NCI-H774 (cell line): ENCODE measurements at places on chromosomes 7 and 10.

- no peak for DNase-seq
Observed at GRCh38 chr10:3692387-3692999, 92.5 kb downstream of the KLF6 start.

- DNase-seq, result no peak
Observed at GRCh38 chr7:52689912-52690311, 345.5 kb upstream of the POM121L12 start.

- no peak for DNase-seq
Observed at GRCh38 chr7:28767356-28767755, 190.8 kb downstream of the TRIL start.

DNA sequence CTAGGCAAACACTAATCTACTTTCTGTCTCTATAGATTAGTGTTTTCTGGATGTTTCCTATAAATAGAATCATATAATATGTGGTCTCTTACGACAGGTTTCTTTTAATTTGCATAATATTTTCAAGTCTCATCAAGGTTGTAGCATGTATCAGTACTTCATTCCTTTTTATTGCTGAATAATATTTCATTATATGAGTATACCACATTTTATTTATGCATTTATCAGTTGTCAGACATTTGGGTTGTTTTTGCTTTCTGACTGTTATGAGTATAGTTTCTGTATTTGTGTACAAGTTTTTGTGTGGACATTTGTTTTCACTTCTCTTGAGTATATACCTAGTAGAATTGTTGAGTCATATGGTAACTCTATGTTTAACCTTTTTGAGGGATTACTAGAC, 48.2 kb downstream of the SHOC2 start:
- DNase-seq, result no peak

- DNase-seq, result no peak
Observed at GRCh38 chr7:88401009-88401623, 94.4 kb upstream of the STEAP4 start.

- no peak for DNase-seq
Observed at GRCh38 chr10:24465124-24465874, 256.4 kb downstream of the KIAA1217 start.

DNA sequence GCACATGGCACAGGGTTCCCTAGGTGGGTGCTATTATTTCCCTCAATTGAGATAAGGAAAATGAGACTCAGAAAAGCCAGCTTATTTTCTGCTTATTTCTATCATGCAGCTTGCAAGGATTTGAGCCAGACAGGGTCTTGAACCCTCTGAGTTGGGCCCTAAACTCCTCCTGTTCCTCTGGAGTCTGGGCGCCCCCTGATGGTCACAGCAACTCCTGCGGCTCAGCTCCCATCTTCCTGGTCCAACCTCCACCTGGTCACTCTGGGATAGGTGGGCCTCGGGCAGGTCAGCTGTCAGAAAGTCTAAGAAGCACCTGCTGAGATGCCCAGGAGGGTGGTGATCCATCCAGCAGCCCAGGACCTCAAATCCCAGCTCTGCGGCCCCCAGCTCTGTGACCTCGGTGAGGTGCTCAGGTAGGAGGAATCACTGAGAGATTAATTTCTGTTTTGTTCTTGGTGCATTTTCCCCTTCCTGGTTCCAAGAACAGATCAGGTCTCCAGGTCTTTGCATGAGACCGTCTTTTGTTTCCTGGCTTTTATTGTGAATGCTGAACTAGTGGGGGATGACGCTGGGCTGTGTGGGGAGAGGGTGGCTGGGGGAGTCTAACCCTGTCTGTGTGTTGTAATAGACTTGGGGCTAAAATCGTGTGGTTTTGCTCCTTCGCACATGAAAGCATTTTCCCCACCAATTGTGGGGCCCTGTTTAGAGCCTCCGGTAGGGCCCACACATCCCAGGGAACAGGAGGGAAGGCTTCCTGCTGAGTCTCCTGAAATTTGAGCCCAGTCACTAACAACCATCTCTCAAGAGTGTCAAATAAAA, 32.8 kb downstream of the TMEM130 start:
- peak; percentile 31 for DNase-seq

DNA sequence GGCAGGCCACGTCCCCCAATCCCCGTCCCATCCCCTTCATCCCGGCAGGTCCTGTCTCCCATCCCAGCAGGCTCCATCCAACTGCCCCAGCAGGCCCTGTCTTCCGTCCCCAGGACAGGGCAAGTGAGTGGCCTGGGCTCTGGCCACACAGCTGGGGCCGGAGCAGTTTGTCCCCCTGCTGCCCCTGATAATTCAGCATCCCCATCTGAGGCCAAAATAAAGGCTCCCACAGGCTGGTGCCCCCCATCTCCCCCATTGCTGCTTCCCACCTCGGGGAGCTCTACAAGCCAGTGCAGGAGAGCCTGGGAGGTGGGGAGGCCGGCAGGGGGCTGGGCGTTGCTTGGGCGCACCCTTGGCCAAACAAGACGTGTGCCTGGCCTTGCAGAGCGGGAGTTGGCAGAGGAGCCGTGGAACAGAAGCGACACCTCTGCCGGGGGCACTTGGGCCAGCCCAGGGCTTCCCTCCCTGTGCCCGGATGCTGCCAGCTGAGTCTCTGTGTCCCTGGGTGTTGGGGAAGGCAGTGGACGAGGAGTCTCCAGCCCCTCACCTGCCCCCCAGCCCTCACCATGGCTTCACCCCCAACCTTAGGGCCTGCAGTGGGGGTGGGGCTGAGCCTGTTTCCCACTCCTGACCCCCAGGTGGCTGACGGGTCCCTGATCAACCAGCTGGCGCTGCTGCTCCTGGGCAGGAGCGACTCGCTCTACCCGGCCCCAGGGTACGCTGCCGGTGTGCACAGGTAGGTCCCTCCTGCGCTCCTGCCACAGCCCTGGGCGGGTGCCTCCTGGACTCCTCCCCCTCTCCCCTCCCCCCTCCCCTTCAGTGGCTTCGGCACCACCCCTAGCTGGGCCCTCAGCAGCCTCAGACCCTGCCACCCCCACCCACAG, 14.0 kb downstream of the AP5Z1 start:
- no peak for DNase-seq

GRCh38 chr7:100493476-100494264, 9.9 kb downstream of the NYAP1 start:
- no peak for DNase-seq

- DNase-seq, result no peak
Observed at GRCh38 chr10:34193931-34194626, 621.0 kb downstream of the PARD3 start.

GRCh38 chr7:41874201-41874785, 171.4 kb upstream of the INHBA start:
- DNase-seq, result no peak

GRCh38 chr10:52923520-52923919, 150.9 kb upstream of the MBL2 start:
- DNase-seq, result no peak

- no peak for DNase-seq
Observed at GRCh38 chr10:49419005-49419404, 23.1 kb upstream of the DRGX start.

GRCh38 chr7:516606-517456, 2.8 kb downstream of the PDGFA start:
- no peak for DNase-seq

DNA sequence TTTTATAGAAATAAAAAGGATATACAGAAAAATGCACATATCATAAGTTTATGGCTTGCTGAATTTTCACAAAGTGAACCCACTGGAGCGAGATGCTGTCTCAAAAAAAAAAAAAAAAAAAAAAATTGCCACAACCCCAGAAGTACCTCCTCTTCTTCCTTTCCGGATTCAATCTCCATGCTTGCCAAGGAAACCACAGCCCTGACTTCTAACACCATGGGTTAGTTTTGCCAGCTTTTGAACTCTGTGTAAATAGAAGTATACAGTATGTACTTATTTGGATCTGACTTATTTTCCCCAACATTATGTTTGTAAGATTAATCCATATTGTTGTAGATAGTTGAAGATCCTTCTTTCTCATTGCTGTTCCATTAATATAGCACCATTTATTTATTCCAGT, 40.0 kb downstream of the FANK1 start:
- no peak for DNase-seq

- no peak for DNase-seq
Observed at GRCh38 chr10:74292871-74293427, 141.9 kb downstream of the ADK start.

- DNase-seq, result no peak
Observed at GRCh38 chr7:143013893-143014292, 13.0 kb downstream of the OR9A2 start.

DNA sequence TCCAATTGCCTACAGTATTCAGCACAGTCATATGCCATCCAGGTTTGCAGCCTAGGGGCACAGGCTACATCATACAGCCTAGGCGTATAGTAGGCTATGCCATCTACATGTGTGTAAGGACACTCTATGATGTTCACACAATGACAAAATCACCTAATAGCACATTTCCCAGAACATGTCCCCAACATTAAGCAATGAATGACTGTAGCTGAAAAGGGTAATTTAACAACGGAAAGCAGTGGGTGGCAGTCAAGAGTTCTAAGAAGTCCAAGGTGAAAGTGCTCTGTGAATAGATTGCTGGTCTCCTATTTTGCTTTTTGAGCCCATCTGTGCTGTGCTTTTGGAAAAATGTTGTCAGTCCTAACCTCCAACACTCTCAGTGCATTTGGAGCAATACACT, 162.6 kb downstream of the KLF6 start:
- DNase-seq, result no peak

GRCh38 chr10:93755443-93756116, 2.2 kb upstream of the LGI1 start:
- no peak for DNase-seq

DNA sequence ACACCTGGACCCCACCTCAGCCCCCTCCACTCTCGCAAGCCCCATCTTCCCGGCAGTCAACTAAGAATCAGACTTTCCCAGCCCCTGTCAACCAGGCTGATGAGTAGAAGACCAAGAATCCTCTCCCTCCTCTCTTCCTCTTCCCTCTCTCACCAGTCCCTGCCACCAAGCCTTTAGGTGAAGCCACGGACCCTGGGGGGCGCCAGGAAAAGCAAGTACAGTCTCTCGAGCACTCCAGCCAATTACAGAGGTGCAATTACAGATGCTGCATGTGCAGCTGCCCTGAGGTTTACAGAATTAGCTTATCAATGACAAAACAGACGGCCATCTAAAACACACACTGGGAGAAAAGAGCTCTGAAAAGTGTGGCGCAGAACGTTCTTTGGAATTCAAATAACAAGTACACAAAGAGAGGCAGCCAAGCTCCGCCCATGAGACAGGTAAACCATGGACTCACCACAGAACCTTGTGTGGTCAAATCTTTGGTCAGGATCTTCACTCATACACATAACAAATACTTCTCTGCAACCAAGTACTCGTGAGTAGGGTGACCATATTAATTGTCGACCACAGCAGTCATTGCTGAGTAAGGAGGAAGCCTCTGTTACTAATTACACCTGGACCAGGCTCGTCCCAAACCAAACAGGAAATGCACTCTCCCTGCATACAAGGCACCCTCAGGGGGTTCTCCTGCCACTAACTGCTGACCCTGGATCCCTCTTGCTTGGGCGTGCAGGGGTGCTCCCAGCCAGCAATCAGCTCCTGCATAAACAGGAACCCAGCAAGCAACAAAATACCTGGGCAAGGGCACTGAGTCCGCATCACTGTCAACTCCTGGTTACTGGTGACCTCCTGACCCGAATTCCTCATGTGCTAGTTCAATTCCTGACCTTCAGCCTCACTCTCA, 189.2 kb downstream of the FAM107B start:
- DNase-seq, result no peak

DNA sequence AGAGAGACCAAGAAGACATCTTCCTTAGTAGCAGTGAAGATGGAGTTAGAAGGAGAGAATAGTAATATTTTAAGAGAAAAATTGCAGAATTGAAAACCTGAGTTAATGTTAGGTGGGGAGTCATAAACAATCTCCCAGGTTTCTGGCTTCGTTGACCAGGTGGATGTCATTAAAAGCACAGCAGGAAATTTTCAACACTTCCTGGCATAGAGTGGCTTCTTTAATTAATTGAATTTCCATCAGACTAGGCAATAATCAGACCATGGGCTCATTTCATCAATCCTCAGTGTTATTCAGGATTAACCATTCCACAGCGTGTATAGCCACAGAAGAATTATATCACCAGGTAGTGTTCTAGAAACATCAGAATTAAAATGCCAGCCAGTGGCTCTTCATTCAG, 268.2 kb downstream of the CCDC3 start:
- no peak for DNase-seq

DNA sequence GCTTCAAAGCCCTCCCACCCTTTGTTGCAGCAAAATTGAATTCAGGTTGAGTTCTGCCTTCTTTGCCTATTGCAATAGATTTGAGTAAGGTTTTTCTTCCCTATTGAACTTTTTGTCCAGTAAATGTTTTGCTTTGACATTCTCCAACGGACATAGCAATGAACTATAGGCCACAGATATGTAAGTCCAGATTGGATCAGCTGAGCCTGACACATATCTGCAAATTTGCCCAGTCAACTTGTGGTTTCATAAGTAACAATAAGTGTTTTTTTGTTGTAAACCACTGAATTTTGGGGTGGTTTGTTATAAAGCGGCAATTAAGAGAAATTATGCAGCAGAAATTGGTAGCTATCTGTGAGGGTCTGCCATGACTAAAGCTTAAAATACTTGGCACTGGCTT, 332.1 kb upstream of the SORCS1 start:
- no peak for DNase-seq

GRCh38 chr7:74430961-74431466, 22.7 kb upstream of the GTF2IRD1 start:
- DNase-seq, result no peak

DNA sequence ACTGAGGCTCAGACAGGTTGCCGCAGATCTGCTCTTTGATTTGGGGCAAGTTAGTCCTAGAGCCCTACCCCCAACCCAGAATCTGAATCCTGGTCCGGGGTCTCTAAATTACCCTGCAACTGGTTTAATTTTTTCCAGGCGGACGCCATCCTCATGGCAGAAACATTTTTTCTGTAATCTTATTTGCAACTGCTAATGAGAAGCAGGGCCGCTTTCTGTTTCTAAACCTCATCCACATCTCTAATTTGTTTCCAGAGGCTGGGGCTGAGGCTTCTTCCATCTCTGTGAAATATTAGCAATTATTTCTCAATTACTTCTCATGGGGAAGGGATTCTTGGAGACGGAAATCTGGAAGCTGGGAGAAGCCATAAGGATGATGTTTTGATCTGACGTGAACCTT, 261.6 kb downstream of the RPS24 start:
- no peak for DNase-seq

- DNase-seq, result no peak
Observed at GRCh38 chr7:129188372-129188891, at the start of gene SMO. TSS of gene SMO (plus strand) at chr7:129188633. CDS start at chr7:129189152, 519 bp downstream.

- no peak for DNase-seq
Observed at GRCh38 chr7:100444311-100445278, 8.3 kb upstream of the PPP1R35 start.

GRCh38 chr10:113534423-113534822, 18.4 kb upstream of the HABP2 start:
- DNase-seq, result no peak
